ENCODE measurements at places on chromosomes 1 and 21. TPM values are rescaled to one million over a fixed set of nuclear protein-coding genes. Genes with fewer than 3 reads are reported as not detected.

Gene NR5A2
- polyA plus RNA-seq, result 2.0 TPM

Gene F13B
- not detected for polyA plus RNA-seq

Gene LCE1C
- polyA plus RNA-seq, result not detected

Gene SPATA45
- polyA plus RNA-seq, result 0.41 TPM

Gene PRDM16
- 5.8 TPM for polyA plus RNA-seq

Gene SPATA21
- 0.26 TPM for polyA plus RNA-seq

Gene SLC6A9
- 7.2 TPM for polyA plus RNA-seq

Gene CZIB
- polyA plus RNA-seq, result 90.2 TPM

Gene SYNC
- polyA plus RNA-seq, result 1.3 TPM

Gene TACSTD2
- polyA plus RNA-seq, result 48.9 TPM

Gene GBP6
- not detected for polyA plus RNA-seq

Gene SELENON
- 67.5 TPM for polyA plus RNA-seq

Gene MPL
- polyA plus RNA-seq, result 1.1 TPM

Gene FOXD3
- not detected for polyA plus RNA-seq

Gene GJA9
- 0.50 TPM for polyA plus RNA-seq
